ENCODE measurements at places on chromosomes 6 and 20.

- DNase-seq, result no peak
Observed at GRCh38 chr6:45535933-45536332, 158.2 kb upstream of the SUPT3H start.

- no peak for DNase-seq
Observed at GRCh38 chr6:157962601-157963302, 18.9 kb upstream of the SYNJ2 start.

- no peak for DNase-seq
Observed at GRCh38 chr6:53284901-53285300, 63.8 kb downstream of the ELOVL5 start.

GRCh38 chr6:54695815-54696214 lies 150.8 kb upstream of the FAM83B start:
- no peak for DNase-seq

DNA sequence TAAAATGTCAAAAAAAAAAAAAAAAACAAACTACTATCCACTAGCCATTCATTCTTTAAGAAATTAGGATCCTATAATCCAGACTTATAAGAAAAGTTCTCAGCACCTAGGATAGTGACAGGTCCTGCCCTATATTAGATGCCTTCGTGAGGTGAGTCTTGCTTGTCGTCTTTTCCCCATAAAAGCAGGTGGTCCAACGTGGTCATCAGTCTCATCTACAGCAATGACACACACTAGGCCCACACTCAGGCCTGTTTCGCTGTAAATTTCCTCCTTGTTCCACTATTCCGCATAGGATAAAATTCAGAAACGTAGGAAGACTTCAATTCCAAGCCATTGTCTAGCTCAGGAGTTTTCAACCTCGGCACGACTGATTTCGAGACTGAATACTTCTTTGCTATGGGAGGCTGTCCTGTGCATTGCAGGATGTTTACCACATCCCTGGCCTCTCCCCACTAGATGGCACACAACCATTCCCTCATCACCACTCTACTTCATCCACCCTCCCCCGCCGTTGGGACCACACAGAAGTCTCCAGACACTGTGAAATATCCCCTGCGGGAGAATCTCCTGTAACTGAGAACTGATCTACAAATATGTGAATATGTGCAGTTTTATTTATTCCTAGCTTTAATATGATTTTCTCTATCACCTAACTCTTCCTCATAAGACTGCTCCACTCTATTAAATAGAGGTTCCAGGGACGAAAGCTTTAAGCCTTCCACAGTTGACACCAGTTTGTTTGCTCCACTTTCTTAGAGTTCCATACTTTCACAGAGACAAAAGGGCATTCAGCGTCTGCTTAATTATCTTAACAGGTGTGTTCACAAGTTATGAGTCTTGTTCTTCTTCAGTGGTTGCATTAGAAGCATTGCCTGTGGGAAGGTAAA lies 346.3 kb downstream of the BMP2 start:
- DNase-seq, result no peak

- no peak for DNase-seq
Observed at GRCh38 chr6:105501826-105502344, 99.0 kb upstream of the PREP start.

DNA sequence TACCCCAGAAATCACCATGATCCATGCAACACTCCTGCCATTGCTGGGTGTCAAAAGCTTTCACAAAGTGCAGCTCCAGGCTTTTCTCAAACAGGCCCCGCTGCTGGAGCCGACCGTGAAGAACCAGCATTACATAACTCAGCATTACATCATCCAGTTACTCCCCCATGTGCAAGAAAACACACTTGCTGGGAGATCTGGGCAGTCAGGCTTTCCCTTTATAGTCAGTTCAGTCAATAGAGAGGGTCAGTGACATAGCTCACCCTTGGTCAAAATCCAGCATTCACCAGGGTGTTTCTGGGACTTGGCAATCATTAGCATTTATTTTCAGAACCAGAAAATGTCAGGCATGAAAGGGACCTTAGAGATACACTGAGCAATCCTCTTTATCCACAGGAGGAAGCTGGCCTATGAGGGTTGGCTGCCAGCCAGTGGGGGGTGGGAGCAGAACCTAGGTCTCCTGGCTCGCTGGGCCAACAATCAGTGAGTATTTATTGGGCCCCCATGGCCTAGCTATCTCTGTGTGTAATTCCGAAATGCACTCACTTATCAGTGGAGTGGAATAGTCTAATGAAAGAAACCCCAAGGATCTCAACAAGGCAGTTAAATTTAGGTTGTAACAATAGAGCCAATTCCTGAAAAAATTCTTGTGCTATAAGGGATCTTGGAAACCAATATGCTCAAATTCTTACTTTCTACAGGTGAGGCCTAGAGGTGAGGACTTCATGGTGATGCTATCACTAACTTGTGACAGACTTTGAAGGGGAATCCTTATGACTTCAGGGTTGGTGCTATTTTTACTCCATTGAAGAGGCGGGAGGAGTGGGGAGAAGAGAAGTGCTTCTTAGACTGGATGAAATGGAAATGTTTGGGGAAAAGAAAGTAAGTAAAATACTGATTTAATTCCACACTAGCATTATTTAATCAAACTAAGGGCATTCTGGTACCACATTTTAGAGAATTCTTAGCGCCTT lies 54.6 kb downstream of the LYRM4 start:
- DNase-seq, result no peak

GRCh38 chr6:96849615-96850014 lies 12.3 kb upstream of the GPR63 start:
- DNase-seq, result no peak

- peak; percentile 20 for DNase-seq
Observed at GRCh38 chr6:17086469-17086868, 15.4 kb upstream of the STMND1 start.

DNA sequence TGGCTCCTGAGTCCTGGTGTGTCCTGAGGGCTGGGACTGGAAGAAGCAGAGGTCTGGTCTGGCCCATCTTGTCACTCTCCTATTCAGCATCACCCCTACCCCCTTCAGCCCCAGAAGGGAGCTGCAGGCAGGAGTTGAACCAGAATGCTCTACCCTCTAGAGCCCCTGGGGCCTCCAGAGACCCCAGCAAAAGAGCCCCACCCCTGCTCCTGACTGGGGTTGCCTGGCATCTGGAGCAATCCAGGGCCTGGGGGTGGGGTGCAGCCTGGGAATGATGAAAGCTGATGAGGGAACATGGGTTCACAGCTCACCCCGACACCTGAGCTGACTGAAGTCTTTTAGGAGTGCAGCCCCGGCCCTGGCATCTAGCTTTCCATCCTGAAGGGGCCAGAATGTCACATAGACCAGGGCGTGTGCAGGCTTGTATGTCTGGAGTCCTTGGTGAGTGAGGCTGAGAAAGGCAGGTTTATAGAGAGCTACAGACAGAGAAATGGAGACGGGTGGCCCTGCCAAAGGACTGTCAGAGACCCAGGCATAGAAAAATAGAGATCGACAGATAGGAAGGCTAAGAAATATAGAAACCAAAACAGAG lies 12.2 kb downstream of the FGD2 start:
- DNase-seq, result no peak

DNA sequence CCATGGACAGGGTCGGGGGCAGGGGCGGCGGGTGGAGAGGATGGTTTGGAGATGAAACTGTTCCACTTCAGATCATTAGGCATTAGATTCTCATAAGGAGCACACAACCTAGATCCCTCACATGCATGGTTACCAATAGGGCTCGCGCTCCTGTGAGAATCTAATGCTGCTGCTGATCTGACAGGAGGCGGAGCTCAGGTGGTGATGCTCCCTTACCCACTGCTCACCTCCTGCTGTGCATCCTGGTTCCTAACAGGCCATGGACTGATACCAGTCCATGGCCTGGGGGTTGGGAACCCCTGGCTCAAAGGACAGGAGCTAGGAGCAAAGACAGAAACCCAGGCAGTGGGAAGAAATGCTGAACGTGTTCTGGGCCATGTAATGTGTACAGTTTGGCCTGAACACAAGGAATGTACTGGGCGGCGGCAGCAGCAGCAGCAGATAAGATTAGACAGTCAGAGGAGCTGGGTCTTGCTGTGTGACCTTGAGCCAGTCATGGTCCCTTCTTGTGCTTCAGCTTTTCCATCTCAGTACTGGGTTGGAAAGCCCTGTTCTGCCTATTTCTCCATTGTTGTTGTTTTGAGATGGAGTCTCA lies 4.7 kb upstream of the SPAG4 start:
- DNase-seq, result no peak

GRCh38 chr6:147453361-147453760 lies 55.1 kb upstream of the SAMD5 start:
- no peak for DNase-seq

- DNase-seq, result no peak
Observed at GRCh38 chr20:60486315-60486714, 528.1 kb downstream of the CDH26 start.

DNA sequence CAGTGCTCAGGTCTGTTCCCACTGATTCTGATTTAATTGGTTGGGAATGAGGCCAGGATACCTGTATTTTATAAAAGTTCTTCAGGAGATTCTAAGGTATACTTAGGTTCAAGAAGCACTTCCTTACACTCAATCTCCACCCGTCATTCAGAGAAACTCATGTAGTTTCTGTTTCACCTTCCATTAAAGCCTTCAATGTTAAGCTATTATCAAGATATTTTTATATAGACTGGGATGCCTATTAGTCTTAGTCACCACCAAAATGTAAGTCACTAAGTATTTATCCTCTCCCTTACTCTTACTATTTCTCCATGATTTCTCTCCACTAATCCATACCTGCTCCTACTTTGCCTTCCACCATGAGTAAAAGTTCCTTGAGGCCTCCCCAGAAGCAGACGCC lies 38.1 kb upstream of the GCLC start:
- DNase-seq, result no peak

All from GM19239 (cell line).